ENCODE measurements at places on chromosomes 3 and 15.

GRCh38 chr15:90307661-90308060, 42.2 kb downstream of the NGRN start:
- DNase-seq = no peak

GRCh38 chr15:85606738-85607137, 188.0 kb downstream of the KLHL25 start:
- no peak for DNase-seq

GRCh38 chr15:75738647-75739325, 26.1 kb upstream of the CSPG4 start:
- peak; percentile 95 for DNase-seq

- DNase-seq = no peak
Observed at GRCh38 chr3:194857469-194858113, 171.9 kb downstream of the FAM43A start.

- DNase-seq = no peak
Observed at GRCh38 chr3:151316267-151316991, at the start of gene GPR87. GPR87 (minus strand) TSS chr3:151316820; CDS start chr3:151300100, 16,720 bp downstream.

GRCh38 chr15:77180757-77181156, 109.8 kb upstream of the TSPAN3 start:
- DNase-seq = no peak

DNA sequence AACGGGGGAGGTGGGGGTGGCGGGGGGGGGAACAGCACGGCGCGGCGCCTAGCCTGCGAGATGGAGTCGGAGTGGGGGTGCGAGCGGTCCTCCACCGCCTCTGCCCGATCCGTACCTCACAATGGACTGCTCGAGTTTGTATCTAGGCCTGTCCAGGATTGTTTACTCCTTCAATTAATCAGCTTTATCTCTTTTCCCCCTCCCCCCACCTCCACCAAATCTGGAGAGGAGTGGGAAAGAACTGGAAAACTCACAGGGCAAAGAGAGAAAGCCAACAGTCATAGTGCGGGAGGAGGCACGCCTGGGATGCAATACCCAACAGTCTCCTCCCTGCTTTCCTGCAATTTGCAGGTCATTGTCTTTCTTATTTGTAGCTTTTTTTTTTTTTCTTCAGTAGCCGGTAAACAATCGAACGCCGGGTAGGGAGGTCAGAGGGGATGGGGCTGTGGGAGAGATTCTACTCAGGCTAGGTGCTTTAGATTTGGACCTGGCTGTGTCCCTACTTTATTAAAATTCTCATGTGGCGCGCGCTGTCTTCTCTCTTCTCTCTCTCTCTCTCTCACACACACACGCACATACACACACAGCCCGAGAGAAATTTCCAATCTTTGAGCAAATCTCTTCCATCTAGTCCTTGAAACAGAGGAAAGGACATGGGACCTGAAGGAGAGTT, 6.9 kb upstream of the MEIS2 start:
- DNase-seq = no peak

GRCh38 chr3:22113453-22113852, 362.4 kb upstream of the ZNF385D start:
- DNase-seq = no peak

DNA sequence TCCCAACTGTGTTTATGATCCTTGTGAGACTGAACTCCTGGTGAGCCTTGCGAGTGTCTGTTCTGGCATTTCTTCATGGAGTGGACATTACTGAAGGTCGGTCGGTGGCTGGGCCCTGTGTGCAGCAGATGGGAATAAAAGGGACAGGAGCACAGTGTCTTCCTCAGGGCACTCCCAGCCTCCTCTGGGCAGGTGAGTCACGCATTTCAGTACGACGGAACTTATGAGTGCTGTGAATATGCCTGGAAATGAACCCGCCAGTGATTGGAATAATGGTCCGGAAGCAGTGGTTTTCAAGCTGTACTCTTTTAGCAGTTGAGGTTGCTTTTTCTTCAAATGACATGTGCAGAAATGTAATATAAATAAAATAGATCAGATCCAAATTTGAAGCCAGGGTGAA, 55.1 kb downstream of the LARS2 start:
- DNase-seq = no peak

GRCh38 chr15:40217166-40217824, 21.6 kb upstream of the PAK6 start:
- DNase-seq = no peak

GRCh38 chr15:84821501-84822021, 4.4 kb downstream of the ALPK3 start:
- no peak for DNase-seq

DNA sequence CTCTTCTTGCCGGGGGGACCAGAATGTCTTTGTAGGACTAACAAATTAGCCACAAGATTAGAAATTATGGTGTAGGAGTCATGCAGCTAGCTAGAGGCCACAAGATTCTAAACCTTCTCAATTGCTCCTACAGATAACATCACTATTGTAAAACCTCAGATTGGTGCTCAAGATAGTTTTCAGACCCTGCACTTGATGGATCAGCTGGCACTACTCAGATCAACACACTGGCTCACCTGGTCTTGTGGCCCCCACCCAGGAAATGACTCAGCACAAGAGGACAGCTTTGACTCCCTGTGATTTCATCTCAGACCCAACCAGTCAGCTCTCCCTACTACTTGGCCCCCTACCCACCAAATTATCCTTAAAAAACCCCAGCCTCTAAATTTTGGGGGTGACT, 124.1 kb upstream of the RASGRP1 start:
- DNase-seq = no peak

DNA sequence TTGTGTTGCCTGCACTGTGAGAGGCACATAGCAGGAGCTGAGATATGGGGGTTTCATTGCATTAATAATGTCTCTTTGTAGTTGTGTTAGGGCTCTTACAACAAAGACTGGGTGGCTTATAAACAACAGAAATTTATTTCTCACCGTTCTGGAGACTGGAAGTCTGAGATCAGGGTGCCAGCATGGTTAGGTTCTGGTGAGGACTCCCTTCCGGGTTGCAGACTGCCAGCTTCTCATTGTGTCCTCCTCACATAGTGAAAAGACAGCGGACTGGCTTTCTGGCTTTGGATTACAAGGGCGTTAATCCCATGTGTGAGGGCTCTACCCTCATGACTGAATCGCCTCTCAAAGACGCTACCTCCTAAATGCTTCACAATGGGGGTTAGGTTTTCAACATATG, 20.6 kb downstream of the TMEM108 start:
- DNase-seq = no peak

GRCh38 chr3:42229266-42229941, 36.6 kb downstream of the CCK start:
- DNase-seq = no peak

DNA sequence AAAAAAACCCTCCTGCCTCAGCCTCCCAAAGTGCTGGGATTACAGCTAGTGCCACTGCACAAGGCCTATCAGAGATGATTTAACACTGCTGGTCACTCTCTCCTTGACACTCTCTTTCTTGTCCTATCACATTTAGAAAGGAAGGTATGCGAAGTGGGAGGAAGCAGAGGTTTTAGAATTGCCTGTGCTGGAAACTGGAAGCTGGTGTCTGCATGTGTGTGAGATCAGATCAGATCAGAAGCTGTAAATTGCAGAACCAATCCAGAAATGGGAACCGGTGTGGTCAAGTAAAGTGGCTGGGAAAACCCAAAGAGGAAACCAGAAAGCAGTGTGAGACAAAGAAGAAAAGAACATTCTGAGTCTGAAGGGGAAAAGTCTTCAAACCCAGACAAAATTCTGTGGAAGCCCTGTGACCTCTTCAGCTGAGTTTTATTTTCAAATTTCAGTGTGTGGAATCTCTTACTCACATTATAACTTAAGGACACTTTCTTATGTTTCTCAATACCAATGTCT, 2.8 kb downstream of the EFHB start:
- no peak for DNase-seq

DNA sequence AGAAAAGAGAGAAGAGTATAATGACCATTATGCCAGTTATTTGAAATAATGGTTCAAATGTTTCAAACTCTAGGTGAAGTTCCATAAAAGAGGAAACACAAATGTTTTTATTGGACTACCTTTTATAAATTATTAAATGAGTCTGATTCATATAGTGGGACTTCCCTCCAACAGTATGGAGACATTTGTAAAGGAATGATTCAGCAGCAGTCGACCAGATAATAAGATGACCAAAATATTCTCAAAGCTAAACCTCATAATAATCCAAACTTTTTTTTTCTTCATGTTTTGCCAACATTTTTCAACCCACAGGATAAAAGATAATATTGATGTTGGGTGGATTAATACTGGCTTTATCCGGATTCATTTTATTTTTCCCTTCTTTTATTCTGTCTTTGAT, 18.8 kb downstream of the TIPARP start:
- DNase-seq = no peak

GRCh38 chr15:57305009-57305408, 71.3 kb upstream of the CGNL1 start:
- DNase-seq = no peak

DNA sequence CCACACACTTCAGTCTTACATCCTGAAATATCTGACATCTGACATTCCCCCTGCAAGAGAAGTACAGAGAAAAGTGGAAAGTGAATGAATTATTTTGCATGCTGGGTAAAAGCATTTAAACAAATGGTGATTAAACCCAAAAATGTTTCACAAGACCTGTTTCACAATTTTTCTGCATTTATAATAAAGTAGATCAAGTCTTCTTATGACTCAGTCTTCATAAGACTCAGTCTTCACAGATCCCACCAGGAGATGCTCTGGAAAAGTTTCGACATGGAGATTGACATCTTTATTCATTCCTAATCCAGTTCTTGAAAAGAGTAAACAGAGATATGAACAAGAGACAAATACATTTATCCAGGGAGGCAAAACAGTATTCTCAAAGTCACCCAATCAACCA, 13.2 kb upstream of the EDC3 start:
- DNase-seq = no peak

DNA sequence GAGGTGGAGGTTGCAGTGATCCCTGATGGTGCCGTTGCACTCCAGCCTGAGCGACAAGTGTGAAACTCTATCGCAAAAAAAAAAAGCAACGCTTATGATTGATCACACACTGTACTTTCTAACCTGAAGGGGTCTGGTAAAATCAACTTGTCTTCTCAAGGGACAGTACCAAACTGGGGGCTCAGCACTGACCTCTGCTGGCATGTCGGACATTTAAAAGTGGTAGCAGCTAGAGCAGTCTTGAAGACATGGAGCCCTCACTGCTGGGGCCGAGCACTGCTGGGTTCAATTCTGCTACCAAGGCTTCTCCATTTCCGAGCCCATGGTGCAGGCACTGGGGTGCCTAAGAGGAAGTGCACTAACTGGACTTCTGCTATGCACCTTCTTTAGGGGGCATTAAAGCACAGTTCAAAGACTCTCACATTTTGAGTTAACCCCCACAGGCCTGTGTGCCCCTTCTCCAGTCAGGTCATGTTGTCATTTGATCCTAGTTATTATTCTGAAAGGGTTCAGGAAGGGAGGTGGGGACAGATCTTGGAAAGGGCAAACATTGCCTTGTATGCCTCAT, 26.4 kb upstream of the LAMP3 start:
- DNase-seq = no peak

DNA sequence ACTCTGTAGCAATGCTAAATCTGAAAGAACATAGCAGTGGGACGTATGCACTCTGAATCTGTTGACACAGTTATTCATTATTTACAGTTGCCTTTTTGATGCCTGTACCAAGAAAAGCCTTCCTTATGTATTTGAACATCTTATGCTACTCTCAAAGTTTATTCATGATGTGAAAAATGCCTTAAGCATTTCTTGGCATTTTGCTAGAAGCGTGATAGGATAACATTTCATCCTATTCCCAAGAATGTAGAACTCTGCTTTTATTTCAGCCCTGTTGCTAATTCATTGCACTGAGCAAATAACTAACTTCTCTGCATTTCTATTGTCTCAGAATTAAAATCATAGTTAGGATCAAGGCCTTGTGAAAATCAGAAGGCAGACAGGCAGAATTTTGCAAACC, 105.5 kb downstream of the STRIT1 start:
- no peak for DNase-seq

- DNase-seq = no peak
Observed at GRCh38 chr3:174596447-174596982, 262.6 kb upstream of the NAALADL2 start.

- DNase-seq = no peak
Observed at GRCh38 chr3:69890084-69890483, 109.4 kb upstream of the SAMMSON start.

- DNase-seq = no peak
Observed at GRCh38 chr3:186668426-186668825, 2.6 kb downstream of the HRG start.

DNA sequence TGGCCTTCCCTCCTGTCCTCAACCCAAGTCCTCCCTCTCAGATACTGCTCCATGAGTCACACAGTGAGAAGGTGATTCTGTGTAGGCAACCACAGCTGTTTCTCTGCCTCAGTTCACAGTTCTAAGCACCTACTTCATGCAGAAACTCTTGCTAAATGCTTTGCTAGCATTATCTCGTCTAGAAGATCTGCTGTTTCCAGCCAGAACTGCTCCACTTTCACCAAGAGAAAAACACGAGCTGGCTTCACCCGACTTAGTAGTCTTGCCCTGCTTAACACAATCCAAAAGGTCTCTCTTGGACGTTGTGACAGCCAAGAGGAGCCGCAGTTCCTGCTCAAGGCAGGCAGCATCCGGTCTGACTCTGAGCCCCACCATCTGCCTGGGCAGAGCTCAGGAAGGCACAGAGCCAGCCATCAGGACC, 272.1 kb downstream of the UACA start:
- DNase-seq = no peak

GRCh38 chr3:54432975-54433374, 310.6 kb downstream of the CACNA2D3 start:
- no peak for DNase-seq

DNA sequence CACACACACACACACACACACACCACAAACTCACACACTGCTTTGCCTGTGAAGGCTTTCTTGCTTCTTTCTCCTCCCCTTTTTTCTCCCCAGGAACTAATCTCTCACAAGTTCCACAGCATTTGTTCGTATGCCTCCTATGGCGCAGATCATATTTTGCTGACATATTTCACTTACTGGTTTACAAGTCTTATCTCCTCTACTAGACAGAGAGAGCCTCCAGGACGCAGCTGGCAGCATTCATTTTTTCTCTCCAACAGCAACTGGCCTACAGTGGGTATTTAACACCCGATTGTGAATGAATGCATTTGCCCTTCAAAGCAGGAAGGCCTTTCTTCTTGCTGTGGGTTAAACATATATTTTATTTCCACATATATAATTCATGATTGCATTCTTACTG, 47.0 kb upstream of the DLG1 start:
- DNase-seq = no peak

DNA sequence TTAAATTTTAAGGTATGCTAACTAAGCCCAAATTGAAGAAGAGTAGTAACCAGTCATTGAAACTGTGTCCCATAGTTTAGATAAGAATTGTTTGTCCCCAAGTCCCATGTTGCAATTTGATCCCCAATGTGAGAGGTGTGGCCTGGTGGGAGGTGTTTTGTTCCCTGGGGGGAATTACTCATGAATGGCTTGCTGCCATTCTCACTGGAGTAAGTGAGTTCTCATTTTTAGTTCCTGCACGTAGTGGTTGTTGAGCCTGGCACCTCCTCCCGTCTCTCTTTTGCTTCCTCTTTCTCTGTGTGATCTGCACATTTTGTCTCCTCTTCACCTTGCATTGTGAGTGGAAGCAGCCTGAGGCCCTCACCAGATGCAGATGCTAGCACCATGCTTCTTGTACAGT, 1271.0 kb downstream of the NSUN3 start:
- DNase-seq = no peak
